ENCODE measurements at places on chromosomes 11 and 22. TPM values are rescaled to one million over a fixed set of nuclear protein-coding genes. Genes with fewer than 3 reads are reported as not detected.

- no peak for DNase-seq
Measured at GRCh38 chr22:34001701-34002466, 81.6 kb upstream of the LARGE1 start.

GRCh38 chr22:25382762-25383161, 163.3 kb downstream of the CRYBB2 start:
- no peak for DNase-seq

GRCh38 chr22:39147335-39148025, 5.0 kb downstream of the CBX7 start:
- DNase-seq, result no peak

- DNase-seq, result no peak
Measured at GRCh38 chr22:27483095-27483785, 318.3 kb downstream of the MN1 start.

DNA sequence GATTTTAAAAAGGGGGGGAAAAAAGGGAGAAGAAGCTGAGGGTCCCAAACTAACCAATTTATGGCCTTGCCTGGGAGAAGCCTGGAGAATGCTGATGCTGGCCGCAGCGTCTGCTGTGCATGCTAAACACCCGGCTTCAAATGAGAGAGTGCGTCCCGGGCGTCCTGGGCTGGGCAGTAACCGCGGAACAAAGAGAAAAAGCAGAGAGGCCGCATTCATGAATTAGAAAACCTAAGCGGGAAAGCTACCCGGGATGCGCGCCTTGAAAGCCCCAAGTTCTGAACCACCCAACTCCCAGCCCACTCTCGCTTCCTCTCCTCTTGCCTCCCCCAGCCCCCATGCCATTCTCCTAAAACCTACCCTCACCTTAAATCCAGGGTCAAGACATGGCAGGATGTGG, 6.5 kb downstream of the MN1 start:
- no peak for DNase-seq

- DNase-seq, result no peak
Measured at GRCh38 chr11:130858215-130858614, 58.1 kb downstream of the SNX19 start.

GRCh38 chr11:111512296-111513239, at the start of gene BTG4:
BTG4 (minus strand) TSS chr11:111512386; CDS start chr11:111498776, 13,610 bp downstream.
- DNase-seq, result no peak

DNA sequence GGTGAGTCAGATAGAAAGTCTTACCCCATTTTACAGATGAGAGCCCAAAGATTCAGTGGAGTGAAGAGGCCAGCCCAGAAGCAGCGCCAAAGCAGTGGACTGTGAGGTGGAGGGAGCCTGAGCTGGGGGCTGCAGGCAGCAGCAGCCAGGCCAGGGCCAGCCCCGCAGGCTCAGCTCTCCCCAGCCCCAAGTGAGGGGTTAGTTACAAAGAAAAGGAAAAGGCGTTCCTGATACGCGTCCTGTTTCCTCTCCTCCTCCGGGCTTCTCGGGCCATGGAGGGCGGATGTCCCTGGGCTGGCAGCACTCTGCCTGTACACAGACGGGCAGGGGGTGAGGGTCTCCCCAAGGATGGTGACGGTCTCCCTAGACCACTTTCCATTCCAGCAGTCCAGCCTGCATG, 44.9 kb downstream of the ARRB1 start:
- DNase-seq, result no peak

Gene RAPSN
- polyA plus RNA-seq, result 0.12 TPM

Gene MOGAT2
- not detected for polyA plus RNA-seq

Data from BJ (cell line).